Fibroblast of mammary gland (primary cell): ENCODE measurements at places on chromosomes 6 and 20.

DNA sequence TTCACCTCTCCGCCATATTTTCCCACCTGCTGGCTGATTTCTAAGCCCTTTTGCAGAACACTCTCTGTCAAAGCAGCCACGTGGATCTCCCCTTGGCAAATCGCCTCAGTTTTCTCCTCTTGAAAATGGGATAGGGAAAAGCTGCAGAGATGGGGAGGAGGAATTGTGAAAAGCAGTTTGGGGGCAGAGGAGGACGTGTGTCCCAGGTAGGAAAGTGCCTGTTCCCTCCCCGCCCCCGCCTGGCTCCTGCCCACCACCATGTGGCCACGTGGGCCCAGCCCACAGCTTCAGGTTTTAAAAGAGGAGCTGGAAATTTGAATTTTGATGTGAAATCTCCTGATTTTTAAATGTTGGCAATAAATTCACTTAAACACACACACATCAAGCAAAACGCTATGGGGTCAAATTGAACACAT, 3.6 kb upstream of the CEBPB start:
- no peak for DNase-seq

DNA sequence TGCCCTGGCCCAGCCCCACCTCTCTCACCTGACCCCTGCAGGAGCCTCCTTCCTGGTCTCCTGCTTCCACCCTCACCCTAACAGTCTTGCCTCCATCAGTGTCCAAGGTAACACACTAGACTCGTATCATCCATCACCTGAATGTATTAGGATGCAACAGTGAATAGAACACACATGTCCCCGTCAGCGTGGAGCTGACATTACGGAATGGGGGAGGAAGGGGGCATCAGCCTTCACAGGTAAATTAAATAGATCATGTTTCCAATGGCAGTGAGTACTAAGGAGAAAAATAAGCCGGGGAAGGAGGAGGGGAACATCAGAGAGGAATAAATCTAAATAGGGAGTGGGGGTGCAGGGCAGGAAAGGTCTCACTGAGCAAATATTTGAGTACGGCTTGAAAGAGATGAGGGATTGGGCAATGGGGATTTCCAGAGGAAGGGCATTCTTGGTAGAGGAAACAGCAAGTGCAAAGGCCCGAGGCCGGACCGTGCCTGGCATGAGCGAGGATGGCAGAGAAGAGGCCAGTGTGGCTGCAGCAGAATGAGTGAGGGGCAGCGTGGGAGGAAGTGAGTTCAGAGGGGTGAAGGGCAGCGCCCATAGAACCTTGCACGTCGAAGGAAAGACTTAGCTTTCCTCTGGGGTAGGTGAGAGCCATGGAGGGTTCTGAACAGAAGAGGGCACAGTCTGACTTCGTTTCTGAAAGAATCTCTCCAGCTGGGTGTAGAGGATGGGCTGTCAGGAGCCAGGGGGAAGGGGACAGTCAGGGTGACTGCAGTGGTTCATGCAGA, 110.1 kb upstream of the PTPN1 start:
- DNase-seq, result no peak

GRCh38 chr6:36272234-36272633, 2.4 kb downstream of the PNPLA1 start:
- no peak for DNase-seq

DNA sequence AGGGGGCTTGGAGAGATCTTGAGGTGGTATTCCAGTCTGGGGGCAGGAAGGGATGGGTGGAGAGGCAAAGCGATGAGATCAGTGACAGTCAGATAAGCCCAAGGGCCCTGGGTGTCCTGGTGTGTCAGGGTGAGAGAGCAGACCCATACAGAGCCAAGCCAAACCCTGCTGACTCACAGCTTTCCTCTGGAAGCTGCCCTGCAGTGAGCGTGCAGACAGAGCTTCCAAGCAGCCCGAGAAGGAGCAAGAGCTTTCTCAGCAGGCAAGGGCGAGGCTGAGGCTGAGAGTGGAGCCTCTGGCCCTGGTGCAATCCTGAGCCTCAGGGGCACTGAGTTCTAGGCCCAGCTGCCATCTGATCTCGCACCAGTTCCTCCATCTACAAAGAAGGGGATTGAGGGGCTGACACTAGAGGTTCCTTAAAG, 91.1 kb upstream of the HIVEP1 start:
- peak; percentile 93 for DNase-seq

GRCh38 chr6:107598091-107598490, 108.2 kb downstream of the SOBP start:
- no peak for DNase-seq

DNA sequence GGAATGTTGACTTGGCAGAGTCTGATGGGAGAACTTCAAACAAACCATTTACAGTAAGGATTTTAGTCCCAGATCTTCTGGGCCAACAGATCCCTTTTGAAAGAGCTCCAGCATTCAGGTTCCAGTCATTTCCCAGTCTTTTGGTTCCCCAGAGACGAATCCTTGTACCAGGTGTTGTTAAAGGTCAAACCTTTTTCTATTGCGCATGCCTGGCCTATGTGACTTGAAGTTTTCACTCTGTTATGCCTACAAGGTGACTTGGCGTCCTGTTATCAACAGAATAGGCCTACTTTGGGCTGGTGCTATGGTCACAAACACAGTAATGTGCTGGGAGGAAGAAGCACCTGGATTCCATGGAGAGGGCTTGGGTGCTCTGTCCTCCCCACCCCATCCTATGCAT, 52.3 kb downstream of the PXDC1 start:
- no peak for DNase-seq

DNA sequence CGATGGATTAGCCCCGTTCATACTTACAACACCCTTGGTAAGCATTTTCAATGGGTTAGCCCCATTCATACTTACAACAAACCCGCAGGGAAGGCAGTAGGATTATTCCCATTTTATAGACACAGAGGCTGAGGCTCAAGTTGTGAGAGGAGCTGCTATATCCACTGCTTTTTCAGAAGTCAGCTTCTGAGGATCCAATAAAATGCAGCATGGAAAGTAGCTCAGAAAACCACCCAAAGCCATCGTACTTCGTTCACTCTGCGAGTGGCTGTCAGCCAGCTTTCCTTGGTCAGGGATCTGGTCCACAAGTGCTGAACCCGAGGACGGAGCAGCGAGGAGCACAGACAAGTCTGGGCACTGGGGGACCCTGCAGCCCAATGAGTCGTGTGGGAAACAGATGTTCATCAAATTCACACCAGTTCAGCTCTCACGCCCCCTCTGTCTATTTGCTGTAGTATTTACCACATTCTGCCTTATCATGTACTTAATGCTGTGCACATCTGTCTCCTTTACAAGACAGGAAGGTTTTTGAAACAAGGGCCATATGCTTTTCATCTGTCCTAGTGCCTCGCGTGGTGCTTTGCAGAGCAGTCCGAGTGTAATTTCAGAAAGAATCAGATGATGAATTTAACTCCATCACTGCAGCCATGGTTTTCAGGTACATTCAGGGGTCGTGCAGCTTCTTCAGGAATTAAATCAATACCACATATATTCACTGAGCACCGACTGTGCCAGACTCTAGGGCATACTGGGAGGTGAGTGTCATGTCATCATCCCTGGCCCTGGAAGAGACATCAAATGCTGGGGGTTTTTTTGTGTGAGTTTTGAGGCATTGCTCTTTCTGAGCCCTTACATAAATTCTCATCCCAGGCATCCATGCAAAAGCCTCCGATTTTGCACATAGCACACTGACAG, 256.9 kb downstream of the CDH26 start:
- DNase-seq, result peak; percentile 35

GRCh38 chr20:64205611-64206026, 41.4 kb downstream of the MYT1 start:
- DNase-seq, result no peak

GRCh38 chr6:11953641-11954040, 58.5 kb upstream of the HIVEP1 start:
- DNase-seq, result no peak

- DNase-seq, result no peak
Observed at GRCh38 chr6:109339906-109340678, 42.2 kb downstream of the CD164 start.

DNA sequence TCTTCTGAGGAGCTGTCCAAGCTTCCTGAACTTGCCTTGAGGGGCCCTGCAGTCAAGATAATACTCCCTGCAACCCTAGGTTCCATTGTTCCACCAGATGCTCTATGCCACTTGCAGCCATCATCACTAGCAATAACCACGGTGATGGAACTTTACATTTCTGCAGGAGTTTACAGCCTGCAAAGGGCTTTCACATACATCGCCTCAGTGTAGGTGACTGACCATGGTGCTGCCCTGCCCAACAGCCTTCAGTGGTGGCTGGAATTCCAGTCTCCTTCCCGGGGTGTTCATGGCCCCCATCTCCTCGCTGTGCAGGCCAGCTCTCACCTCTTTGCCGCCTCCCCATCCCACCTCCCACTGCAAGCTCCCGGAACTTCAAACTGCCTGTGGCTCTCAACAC, 225.5 kb upstream of the ECI2 start:
- no peak for DNase-seq

DNA sequence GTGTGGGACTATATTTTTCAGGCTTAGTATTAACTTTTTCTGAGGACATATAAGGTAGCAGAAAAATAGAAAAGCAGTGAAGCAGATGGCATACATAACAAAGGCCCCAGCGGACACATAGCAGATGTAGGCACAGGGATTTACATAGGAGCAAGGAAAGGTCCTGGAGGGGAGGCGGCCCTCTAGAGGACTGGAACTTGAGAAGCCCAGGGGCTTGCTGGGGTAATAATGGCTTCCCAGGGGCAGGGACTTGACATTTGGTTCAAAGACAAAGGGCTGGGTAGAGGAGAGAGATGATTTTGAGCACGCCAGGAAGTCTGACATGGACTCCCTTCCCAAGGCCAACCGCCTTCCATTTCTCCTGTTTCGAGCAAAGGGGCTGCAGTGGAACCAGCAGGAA, 31.7 kb upstream of the OSTM1 start:
- DNase-seq, result no peak

DNA sequence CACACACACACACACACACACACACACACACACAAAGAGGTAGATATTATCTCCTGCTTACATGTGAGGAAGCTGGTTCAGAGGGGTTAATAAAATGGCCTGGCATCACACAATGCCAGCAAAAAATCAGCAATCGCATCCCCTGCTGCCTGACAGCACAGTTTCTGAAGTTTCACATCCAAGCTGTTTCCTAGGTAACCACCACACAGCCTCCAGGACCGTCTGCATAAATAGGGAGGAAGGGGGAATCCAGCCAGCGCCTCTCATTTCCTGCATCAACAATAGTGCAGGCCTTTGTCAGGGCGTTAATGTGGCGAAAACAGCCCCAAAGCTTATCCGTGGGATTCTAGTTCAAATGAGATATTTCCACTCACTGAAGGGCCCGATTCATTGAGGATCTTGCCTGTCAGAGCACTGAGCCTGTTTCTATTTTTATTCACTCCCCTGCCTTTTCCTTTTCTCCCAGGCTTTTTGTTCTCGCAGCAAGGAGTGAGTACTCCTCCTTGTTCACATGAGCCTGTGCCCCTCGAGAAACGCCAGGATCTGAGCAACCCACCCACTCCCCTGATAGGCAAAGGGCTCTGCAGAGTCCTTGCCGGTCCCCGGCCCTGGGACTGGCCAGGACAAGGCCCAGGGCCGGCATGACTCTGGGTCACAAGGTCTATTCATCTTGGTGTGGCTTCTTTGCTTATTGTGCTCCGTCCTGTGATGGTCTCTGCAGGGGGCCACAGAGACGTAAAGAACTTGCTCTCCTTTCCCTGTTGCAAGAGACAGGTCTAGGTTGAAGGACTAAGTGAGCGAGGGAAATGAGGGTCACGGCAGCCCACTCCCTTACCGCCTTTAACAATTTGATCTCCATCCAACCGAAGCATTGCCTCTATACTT, 32.7 kb downstream of the TUBB2B start:
- DNase-seq, result peak; percentile 11

- peak; percentile 36 for DNase-seq
Observed at GRCh38 chr6:25022140-25022553, 86.4 kb upstream of the RIPOR2 start.

GRCh38 chr20:63525185-63525584, 4.6 kb downstream of the PPDPF start:
- DNase-seq, result no peak

DNA sequence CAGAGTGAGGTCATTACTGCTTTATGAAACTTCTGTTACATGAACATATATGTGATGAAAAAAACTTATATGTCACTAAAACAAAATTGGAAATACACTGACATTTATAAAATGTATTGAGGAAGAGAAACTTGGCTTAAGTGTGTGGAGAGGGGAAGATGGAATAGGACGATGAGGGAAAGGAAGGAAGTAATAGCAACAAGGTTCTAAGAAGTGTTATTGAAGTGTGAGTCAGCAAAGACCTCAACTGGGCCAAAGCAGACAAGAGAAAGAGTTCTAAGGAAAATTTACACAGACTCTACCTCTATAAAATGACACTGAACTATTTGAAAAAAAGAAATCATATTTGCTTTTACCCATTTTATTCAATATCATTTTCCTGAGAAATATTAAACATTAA, 38.3 kb downstream of the SNX3 start:
- DNase-seq, result peak; percentile 46

DNA sequence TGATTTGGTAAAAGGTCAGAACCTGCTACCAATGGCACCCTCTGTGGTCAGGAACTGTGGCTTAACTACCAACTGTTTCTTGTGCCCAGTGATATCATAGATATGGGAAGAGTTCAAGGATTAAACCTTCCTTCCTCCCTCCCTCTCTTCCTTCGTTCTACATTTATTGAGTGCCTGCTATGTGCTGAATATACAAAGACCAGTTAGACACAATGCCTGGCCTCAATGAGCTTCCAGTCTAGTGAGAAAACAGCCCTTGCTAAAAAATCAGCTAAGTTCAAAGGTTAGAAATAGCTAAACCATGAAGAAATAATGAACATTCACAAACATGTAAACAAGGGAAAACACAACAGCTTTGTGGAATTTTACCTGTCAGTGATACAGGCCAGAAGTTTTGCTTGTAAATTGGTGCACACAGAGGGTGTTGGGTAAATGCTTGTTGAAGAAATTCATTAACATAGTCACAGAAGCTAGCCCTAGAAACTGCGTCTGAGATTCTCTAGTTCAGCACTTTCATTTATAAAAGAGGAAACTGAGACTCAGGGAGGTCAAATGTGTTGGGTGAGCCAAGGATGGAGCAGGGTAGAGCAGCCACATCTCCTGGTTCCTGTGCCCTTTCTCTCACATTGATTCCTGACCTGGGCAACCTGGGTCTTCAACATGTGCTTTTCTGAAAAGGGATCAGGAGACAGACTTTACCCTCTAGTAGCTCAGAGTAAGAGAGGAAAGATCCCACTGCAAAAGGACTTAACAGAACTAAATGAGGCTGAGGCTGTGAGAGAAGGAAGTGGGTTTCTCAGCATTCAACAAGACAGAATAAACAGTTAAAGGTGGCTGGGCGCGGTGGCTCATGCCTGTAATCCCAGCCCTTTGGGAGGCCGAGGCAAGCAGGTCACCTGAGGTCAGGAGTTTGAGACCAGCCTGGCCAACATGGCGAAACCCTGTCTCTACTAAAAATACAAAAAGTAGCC, 14.4 kb upstream of the FOXO3 start:
- DNase-seq, result no peak
